ENCODE measurements at places on chromosomes 11 and 22. TPM values are rescaled to one million over a fixed set of nuclear protein-coding genes. Genes with fewer than 3 reads are reported as not detected.

Gene RIBC2
- 8.2 TPM for total RNA-seq

Gene GPR152
- total RNA-seq: not detected

Gene GPHA2
- not detected for total RNA-seq

Gene C22orf42
- not detected for total RNA-seq

Gene BTG4
- not detected for total RNA-seq

Gene DDTL
- 2.9 TPM for total RNA-seq

Gene PLAAT3
- 3.0 TPM for total RNA-seq

Gene OR51B5
- total RNA-seq: not detected

Gene KRTAP5-2
- total RNA-seq: not detected

Gene RNF141
- total RNA-seq: 12.2 TPM

Gene TNKS1BP1
- 13.5 TPM for total RNA-seq

Data from activated naive CD4-positive, alpha-beta T cell treated with anti-CD3 and anti-CD28 coated beads, Interleukin-2, amount 10 ng/mL, durations not matched to agents 5 hours and 36 hours (primary cell).